ENCODE measurements at places on chromosomes 11 and 22.

DNA sequence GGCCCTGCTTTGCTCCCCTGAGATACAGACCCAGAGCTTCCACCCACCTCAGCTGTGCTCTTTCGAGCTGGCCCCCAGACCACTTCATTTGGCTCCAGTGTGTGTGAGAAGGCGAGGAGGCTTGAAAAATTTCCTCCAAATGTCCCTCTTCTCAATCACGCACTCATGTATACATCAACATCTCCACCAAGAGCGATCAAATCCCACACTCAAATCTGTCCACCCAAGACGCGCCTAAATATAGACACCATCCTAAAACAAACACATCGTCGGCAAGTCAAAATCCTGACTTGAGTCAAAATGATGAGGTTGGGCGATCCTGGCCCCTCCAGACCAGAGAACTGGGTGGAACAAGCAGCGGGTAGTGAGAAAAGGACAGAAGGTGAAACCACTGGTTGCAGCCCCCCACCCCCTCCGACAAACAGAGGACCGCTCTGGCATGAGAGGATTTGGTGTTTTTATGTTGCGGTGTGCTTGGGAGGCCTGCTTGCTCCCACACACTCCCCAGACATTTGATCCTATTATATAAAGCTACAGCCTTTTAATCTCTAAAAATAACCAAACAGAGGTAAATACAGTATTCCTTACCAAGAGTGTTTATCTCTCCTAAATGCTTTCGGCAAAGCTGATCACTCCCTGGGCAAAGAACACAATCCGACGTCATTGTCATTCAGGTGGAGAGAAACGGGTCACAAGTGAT, 10.2 kb downstream of the MN1 start:
- DNase-seq, result no peak

DNA sequence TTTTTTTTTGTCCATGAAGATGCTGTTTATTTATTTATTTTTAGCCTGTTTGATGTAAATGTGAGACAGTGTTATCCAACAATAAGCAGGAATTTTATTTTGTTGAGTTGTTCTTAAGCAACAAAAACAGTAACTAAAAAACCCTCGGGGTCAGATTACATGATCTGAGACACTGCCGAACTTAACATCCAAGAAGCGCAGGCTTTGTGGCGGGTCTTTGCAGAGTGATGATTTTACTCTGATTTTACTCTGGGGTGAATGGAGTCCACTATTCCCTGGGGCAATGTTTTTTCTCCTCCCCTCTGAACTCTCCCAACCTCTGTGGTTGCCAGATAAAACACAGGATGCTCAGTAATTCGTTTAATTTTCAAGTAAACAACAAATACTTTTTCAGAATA, 450.1 kb upstream of the B3GAT1 start:
- no peak for DNase-seq

DNA sequence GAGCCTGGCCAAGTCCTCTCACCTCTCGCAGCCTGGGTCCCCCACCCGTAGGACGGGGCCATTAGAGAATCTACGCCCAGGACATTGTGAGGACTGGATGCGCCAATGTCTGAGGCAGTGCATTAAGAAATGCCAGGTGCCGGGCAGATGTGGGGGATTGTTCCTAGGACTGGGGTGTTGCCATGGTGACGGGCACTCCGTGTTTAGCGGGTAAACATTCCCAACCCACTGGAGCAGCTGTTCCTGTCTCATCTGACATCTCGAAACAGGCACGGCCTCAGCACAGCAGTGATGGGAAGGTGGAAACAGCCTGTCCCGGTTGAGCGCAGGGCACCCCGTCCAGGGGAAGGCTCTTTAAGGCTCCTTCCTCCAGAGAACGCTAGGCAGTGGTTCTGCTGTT, 99.6 kb upstream of the RTL6 start:
- no peak for DNase-seq

GRCh38 chr11:121881806-121882205, 234.2 kb downstream of the BLID start:
- DNase-seq, result no peak

DNA sequence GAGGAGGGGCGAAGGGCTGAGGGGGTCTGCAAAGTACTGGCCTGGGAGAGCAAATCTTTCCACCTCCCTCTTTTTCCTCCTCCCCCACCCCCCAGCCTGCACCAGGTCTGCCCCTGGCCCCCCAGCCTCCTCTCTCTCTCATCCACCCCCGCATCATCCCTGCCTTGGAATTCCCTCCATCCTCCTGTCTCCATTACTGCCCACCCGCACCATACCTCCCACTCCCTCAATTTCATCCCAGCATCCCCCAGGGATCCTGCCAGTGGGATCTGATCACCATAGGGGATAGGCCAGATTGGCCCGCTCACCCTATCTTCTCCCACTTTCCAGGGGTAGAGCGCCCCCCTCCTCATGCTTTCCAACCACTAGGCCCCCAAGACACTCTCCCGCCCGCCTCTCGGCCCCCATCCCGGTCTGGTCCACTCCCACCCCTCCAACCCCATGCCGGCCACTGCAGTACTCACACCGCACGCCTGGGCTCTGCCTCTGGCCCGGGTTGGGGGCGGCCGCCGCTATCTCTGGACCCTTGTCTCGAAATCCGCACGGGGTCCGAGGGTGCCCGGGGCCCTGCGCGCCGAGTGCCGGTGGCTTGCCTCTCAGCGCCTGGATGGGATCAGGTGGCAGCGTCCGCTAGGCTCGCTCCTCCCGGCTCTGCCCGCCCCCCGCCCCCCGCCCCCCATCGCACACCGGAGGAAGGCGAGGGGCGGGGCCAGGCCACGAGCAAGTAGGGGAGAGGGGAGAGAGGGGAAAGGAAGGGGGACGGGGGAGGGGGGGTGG, at the start of gene GAL3ST3:
Gene GAL3ST3, minus strand, starts transcription at position 615 of the 777 bp plus-strand sequence. CDS start 3,746 bp downstream, outside the sequence.
- no peak for DNase-seq

DNA sequence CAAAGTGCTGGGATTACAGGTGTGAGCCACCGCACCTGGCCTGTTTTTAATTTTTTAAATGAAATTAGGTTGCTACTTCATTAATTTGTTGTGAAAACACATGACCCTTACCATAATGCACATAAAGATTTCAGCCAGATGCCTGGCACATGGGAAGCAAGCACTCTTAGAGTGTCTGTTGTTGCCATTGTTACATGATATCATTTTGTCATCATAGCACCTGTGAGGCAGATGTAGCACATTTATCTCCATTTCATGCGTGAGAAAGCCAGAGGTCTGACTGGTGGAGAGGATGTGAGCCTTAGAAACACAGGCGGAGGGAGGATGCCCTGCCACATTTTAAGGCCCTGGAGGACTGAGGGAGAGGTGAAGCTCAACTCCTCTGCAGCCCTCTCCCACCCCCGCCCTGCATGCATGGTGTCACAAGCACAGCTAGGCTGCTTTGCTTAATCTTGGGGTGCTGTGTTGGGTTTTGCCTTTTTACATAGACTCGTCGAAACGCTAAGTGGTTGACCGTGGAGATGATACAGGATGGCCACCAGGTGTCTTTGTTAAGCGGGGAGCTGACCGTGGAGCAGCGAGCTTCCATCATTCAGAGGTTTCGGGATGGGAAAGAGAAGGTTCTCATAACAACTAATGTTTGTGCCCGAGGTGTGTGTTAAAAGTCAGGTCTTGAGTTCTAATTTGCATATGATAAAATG, 14.0 kb downstream of the DDX25 start:
- no peak for DNase-seq

DNA sequence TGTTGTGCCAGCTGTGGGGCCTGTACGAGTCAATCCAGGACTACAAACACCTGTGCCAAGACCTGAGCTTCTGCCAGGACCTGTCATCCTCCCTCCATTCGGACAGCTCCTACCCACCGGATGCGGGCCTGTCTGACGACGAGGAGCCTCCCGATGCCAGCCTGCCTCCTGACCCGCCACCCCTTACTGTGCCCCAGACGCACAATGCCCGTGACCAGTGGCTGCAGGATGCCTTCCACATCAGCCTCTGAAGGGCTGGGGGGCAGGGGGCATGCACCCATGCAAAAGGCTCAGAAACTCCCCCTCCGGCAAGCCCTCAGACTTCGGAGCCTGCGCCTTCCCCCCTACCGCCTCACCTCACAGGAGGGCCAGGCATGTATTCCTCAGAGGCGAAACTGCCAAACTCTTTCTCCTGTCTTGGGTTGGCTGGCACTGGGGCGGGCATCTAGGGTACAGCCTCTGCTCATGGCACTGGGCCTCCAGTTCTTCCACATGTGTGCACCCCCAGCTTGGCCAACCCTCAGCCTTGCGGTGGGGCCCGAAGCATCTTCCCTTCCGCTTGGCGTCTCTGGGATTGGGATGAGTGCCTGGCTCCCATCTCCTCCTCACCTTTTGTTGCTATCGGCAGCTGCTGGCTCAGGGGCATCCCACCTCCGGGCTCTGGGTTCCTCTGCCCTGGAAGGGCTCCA, 1.2 kb downstream of the FAM89B start:
- no peak for DNase-seq

GRCh38 chr11:121435551-121436511, 16.3 kb upstream of the SORL1 start:
- no peak for DNase-seq

GRCh38 chr22:20405931-20406685, 12.2 kb downstream of the ZNF74 start:
- no peak for DNase-seq

- no peak for DNase-seq
Observed at GRCh38 chr22:36585841-36586240, 56.9 kb upstream of the EIF3D start.

DNA sequence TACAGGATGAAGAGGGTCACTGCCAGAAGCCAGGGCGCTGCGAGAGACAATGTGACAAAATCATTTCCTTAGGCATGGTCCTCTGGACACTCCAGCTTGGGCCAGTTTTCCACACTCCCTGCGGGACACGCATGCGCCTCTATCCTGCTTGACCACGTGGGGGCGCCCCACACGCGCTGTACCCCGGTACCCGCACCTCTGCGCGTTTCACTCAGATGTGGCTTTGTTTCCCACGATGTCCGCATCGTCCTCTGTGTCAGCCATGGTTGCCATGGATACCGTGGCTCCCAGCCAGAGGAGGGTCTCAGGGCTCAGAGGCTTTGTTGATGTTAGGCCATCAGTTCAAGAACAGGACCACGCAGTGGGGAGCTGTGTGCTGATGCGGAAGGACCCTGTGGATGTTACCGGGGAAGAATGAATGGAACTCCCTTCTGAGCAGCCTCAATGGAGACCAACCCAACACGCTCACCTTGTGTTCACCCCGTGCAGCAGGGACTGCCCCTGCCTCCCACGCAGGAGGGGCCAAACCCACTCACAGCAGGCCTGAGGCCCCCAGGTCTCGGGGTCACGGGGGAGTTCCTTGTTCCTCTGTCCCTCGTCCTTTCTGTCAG, 101.1 kb upstream of the SLC22A12 start:
- DNase-seq, result peak; percentile 33

- DNase-seq, result no peak
Observed at GRCh38 chr11:64234647-64235379, 429 bp downstream of the VEGFB start.

- no peak for DNase-seq
Observed at GRCh38 chr11:30395751-30396150, 72.8 kb downstream of the ARL14EP start.

- DNase-seq, result no peak
Observed at GRCh38 chr11:112697391-112698178, 263.6 kb upstream of the NCAM1 start.

GRCh38 chr11:78424334-78425270, 7.0 kb upstream of the GAB2 start:
- DNase-seq, result no peak

- no peak for DNase-seq
Observed at GRCh38 chr22:20223421-20224255, 44.5 kb downstream of the RTN4R start.

GRCh38 chr11:63999349-64000025, 13.2 kb downstream of the OTUB1 start:
- peak; percentile 67 for DNase-seq

DNA sequence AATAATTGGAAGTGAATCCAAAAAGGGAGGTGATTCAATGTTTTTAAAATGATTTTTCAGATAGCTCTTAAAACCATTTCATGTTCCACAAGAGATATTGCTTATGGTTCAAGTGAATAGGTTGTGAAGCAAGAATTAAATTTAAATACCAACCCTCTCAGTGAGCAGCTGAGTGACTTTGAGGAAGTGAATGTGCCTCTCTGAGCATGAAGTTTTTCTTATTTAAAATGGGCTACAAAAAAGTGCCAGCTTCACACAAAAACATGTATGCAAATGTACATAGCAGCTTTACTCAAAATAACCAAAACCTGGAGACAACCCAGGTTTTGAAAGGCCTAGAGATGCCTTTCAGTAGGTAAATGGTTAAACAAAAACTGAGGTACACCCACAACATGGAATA, 35.5 kb upstream of the GAB4 start:
- no peak for DNase-seq

- DNase-seq, result no peak
Observed at GRCh38 chr11:88680806-88681205, 343.3 kb upstream of the CTSC start.

GRCh38 chr22:25941365-25941960, 199.5 kb downstream of the MYO18B start:
- no peak for DNase-seq

- DNase-seq, result no peak
Observed at GRCh38 chr11:10778217-10778970, 27.3 kb downstream of the CTR9 start.

- peak; percentile 78 for DNase-seq
Observed at GRCh38 chr11:65524741-65525545, at the start of gene SCYL1. Gene SCYL1 (plus strand): TSS chr11:65525083. CDS start chr11:65525154, 71 bp downstream.

- no peak for DNase-seq
Observed at GRCh38 chr11:76523786-76524436, 79.1 kb downstream of the EMSY start.

All from stimulated activated CD4-positive, alpha-beta T cell treated with anti-CD3 and anti-CD28 coated beads, Interleukin-4, amount 100 ng/mL, for 24 hours (primary cell).